ENCODE measurements at places on chromosomes 5 and 9. TPM values are rescaled to one million over a fixed set of nuclear protein-coding genes. Genes with fewer than 3 reads are reported as not detected.

- no peak for DNase-seq
- H3K27me3 ChIP-seq: no peaks in the 10 kb centered on the region
- H3K27ac ChIP-seq: no peak overlapping the region
- peaks cover under 1% of the 10 kb centered on the region for H3K4me1 ChIP-seq
- no peak overlapping the region for H3K4me3 ChIP-seq
- peaks cover 2% of the 10 kb centered on the region for H3K36me3 ChIP-seq
These were observed 54.3 kb upstream of the MEGF10 start for GRCh38 chr5:127236254-127236653.

Gene PTPRD
- total RNA-seq: not detected

- no peak overlapping the region for H3K4me3 ChIP-seq
- H3K4me1 ChIP-seq: no peaks in the 10 kb centered on the region
- DNase-seq: no peak
- peaks cover under 1% of the 10 kb centered on the region for H3K27me3 ChIP-seq
- no peak overlapping the region for H3K27ac ChIP-seq
These were observed 204.2 kb downstream of the SLC12A2 start for GRCh38 chr5:128287740-128288139.

Gene ZFP2
- total RNA-seq: 0.37 TPM

GRCh38 chr5:36790847-36791246 is 85.7 kb upstream of the NIPBL start:
- no peaks in the 10 kb centered on the region for H3K36me3 ChIP-seq
- H3K27ac ChIP-seq: no peak overlapping the region
- H3K4me1 ChIP-seq: no peaks in the 10 kb centered on the region
- DNase-seq: no peak

- no peaks in the 10 kb centered on the region for H3K36me3 ChIP-seq
- H3K27me3 ChIP-seq: no peaks in the 10 kb centered on the region
- no peak for DNase-seq
These were observed 31.6 kb upstream of the SPZ1 start for GRCh38 chr5:80288177-80288576.

- no peaks in the 10 kb centered on the region for H3K36me3 ChIP-seq
- peaks cover 1% of the 10 kb centered on the region for H3K4me1 ChIP-seq
- no peak overlapping the region for H3K27ac ChIP-seq
- no peak for DNase-seq
- peaks cover 14% of the 10 kb centered on the region for H3K27me3 ChIP-seq
These were observed 31.1 kb downstream of the RALGPS1 start for GRCh38 chr9:126945682-126946081.

Gene FREM1
- total RNA-seq: not detected

- no peaks in the 10 kb centered on the region for H3K36me3 ChIP-seq
- DNase-seq: no peak
- no peak overlapping the region for H3K27ac ChIP-seq
- H3K4me1 ChIP-seq: peaks cover 17% of the 10 kb centered on the region
These were observed 27.9 kb upstream of the CTNNA1 start for GRCh38 chr5:138725153-138725817.

Gene ACTBL2
- total RNA-seq: not detected

DNA sequence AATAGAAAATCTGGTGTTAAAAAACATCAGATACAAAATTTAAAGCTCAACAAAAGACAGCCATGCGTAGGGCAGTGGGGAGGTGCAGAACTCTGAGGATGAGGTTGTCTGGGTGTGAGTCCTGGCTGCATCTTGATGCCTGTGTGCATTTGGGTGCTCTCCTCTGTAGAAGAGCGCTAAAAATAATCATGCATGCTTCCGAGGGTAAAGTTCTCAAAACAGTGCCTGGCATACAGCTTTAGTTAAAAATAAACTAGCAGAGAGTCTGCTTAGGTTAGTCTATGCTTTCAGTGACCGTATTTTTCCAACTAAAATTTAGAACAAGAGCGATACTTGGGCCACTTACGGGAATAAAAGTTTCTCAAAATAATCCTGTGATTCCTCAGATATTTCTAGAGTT is 55.5 kb upstream of the SPATA31C2 start:
- no peaks in the 10 kb centered on the region for H3K36me3 ChIP-seq
- no peak overlapping the region for H3K4me3 ChIP-seq

DNA sequence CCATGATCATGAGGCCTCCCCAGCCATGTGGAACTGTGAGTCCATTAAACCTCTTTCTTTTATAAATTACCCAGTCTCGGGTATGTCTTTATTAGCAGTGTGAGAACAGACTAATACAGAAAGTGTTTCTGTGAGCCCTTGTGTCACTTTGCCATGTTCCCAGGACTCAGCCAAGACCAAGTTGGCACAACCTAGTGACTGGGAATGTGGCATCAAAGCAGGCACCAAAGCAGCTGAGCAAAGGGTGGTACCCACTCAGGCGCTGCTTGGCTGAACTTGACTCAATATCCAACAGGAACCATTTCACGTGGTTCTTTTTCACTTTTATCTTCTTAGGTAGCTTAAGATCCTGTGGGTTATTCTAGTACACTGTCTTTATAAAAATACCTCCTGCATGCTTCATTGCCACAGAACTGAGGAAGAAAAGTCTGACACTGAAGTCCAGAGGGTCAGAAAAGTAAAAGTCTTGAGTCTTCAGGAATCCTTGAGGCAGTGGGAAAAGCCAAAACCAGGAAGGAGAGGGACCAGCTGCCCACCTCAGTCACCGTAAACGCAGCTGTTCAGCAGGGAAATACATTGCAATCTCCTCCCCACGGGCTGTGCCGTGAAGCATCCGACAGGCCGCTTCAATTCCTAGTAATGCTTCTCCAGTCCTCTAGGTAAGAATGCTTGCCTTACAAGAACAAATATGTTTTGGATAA is 90.5 kb upstream of the RETREG1 start:
- peaks cover 6% of the 10 kb centered on the region for H3K27me3 ChIP-seq
- no peak overlapping the region for H3K4me3 ChIP-seq
- no peaks in the 10 kb centered on the region for H3K4me1 ChIP-seq
- no peak for DNase-seq
- no peak overlapping the region for H3K27ac ChIP-seq
- H3K36me3 ChIP-seq: no peaks in the 10 kb centered on the region

Gene HINT2
- total RNA-seq: 47.4 TPM

GRCh38 chr9:127869310-127870152 is 7.9 kb downstream of the AK1 start:
- peaks cover 16% of the 10 kb centered on the region for H3K4me1 ChIP-seq
- H3K4me3 ChIP-seq: no peak overlapping the region
- no peak overlapping the region for H3K27ac ChIP-seq
- H3K36me3 ChIP-seq: no peaks in the 10 kb centered on the region
- no peaks in the 10 kb centered on the region for H3K27me3 ChIP-seq

DNA sequence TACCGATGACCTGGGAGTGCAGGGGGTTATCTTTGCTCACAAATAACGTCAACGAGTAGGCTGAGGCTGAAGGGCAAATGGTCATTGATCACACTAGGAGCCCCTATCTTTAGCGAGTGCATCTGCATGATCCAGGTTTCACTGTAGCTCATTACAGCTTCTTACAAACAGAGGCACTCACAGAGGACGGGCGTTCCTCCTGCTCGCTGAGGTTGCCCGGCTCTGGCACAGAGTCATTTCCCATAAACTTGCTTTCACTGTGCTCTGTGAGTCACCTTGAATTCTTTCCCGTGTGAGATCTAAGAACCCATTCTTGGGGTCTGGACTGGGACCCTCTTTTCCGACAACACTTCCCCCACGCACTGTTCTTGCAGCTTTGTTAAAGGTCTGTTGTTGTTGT is 1.9 kb upstream of the PAEP start:
- H3K4me3 ChIP-seq: no peak overlapping the region
- H3K27ac ChIP-seq: no peak overlapping the region
- no peaks in the 10 kb centered on the region for H3K36me3 ChIP-seq
- DNase-seq: no peak
- H3K27me3 ChIP-seq: peaks cover 11% of the 10 kb centered on the region

DNA sequence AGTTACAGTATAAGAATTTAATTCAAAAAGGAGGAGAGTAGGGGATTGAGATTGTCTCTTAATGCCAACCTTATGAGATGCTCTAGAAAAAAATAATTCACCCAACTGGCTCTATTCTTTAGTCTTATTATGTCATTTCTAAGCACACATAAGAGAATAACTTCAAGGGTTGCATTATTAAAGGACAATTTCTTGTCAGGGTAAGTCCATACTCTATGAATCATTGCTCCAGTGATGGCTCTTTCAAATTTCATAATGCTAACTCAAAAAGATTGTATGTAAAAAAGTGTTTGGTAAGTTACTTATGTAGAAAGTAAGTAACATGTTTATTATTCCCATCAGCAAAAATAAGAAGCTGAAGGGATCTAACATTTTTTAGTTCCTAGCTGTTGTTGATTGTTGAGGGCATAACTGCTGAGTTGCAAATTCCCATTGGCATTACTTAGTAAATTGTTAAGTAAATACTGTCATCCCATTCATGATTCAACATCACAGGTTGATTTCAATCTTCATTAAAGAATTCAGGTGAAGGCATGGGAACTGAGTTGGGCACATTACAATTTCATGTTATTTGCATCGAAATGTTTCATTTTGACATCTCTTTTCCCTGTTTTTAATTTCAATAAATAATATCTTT is 28.6 kb downstream of the ALDH1A1 start:
- H3K27ac ChIP-seq: no peak overlapping the region
- DNase-seq: no peak
- H3K27me3 ChIP-seq: peaks cover 5% of the 10 kb centered on the region
- H3K4me1 ChIP-seq: no peaks in the 10 kb centered on the region
- H3K36me3 ChIP-seq: no peaks in the 10 kb centered on the region

DNA sequence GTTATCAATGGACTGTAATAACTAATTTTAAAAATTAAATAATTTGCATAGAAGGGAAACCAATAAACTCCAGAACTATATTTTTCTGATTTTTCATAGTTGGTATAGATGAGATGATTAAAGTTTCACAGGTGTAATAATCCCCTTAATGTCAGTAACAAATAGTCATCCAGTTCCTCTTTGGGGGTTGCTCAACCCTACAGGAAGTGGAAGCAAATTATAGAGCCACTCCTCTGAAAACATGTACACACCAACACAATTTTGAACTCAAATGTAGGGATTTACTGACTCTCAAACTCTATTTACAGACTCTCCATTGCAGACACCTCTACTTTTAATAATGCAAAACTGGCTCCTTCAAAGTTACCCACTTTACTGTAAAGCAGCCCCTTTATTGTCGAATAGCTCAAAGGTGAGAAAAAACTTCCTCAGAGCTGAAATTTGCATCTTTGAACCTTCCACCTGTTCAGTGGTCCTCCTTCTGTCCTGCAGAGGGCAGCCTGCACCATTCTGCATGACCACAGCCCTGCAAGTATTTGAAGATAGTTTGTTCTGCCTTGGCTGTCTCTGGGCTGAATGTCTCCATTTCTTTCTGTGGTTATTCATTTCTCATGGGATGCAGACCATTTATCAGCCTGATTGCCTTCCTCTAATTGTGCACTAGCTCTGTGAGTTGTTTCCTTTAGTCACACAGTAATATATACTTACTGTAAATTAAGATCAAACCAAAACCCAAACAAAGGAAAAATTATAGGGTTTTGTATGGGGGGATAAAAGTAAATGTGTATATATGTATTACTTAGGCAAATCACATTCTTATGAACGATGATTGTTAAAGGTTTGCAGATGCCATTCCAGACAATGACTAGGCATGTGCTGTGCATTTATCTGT is 383.2 kb upstream of the SGCD start:
- H3K4me3 ChIP-seq: no peak overlapping the region
- no peaks in the 10 kb centered on the region for H3K36me3 ChIP-seq
- H3K27me3 ChIP-seq: peaks cover 10% of the 10 kb centered on the region
- H3K27ac ChIP-seq: no peak overlapping the region

Gene GARIN3
- 0.82 TPM for total RNA-seq

Gene PHYHD1
- 0.21 TPM for total RNA-seq

GRCh38 chr9:121703014-121703734 is 51.7 kb downstream of the DAB2IP start:
- H3K27ac ChIP-seq: no peak overlapping the region
- H3K4me3 ChIP-seq: no peak overlapping the region
- no peak for DNase-seq

- DNase-seq: no peak
- no peak overlapping the region for H3K4me3 ChIP-seq
- H3K36me3 ChIP-seq: peaks cover 2% of the 10 kb centered on the region
- peaks cover 56% of the 10 kb centered on the region for H3K27me3 ChIP-seq
These were observed 48.9 kb downstream of the PAX5 start for GRCh38 chr9:36985061-36985768.

Gene SHROOM1
- total RNA-seq: 0.89 TPM

GRCh38 chr5:19795218-19795617 is 192.8 kb downstream of the CDH18 start:
- H3K27me3 ChIP-seq: no peaks in the 10 kb centered on the region
- H3K36me3 ChIP-seq: no peaks in the 10 kb centered on the region
- no peak overlapping the region for H3K4me3 ChIP-seq
- no peak overlapping the region for H3K27ac ChIP-seq
- no peaks in the 10 kb centered on the region for H3K4me1 ChIP-seq

Gene PCSK1
- total RNA-seq: not detected

DNA sequence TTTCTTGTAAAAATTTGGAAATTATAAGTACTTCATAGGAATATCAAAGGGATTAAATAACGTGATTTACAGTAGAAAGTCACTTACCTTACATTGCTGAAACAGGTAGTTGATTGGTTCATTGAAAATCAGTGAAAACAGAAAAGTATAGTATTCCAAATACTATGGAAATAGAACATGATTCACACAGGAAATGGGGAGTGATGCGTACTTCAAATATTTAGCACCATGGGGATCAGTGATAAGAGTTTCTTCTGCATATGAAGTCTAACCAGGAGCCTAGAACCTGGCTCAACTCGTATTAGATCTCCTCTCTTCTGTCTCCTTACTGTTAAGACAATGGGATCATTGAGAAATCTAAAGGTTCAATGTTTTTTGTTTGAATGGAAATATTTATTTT is 133.3 kb downstream of the FAM174A start:
- H3K4me1 ChIP-seq: peaks cover 6% of the 10 kb centered on the region
- DNase-seq: no peak
- H3K4me3 ChIP-seq: no peak overlapping the region
- no peaks in the 10 kb centered on the region for H3K36me3 ChIP-seq
- H3K27me3 ChIP-seq: no peaks in the 10 kb centered on the region
- no peak overlapping the region for H3K27ac ChIP-seq

Gene SCGB3A2
- not detected for total RNA-seq

- H3K4me3 ChIP-seq: no peak overlapping the region
- H3K27ac ChIP-seq: no peak overlapping the region
- H3K36me3 ChIP-seq: no peaks in the 10 kb centered on the region
- DNase-seq: no peak
These were observed 113.6 kb upstream of the TSLP start for GRCh38 chr5:110957934-110958333.

- H3K27ac ChIP-seq: no peak overlapping the region
- H3K27me3 ChIP-seq: peaks cover 2% of the 10 kb centered on the region
- H3K4me3 ChIP-seq: no peak overlapping the region
- H3K4me1 ChIP-seq: no peaks in the 10 kb centered on the region
- no peaks in the 10 kb centered on the region for H3K36me3 ChIP-seq
These were observed 590.2 kb upstream of the MEF2C start for GRCh38 chr5:89473196-89473595.

- no peak for DNase-seq
- no peak overlapping the region for H3K27ac ChIP-seq
- H3K27me3 ChIP-seq: no peaks in the 10 kb centered on the region
- no peaks in the 10 kb centered on the region for H3K4me1 ChIP-seq
- H3K4me3 ChIP-seq: no peak overlapping the region
These were observed 43.4 kb upstream of the HAPLN1 start for GRCh38 chr5:83764101-83764500.

Gene CXCL14
- not detected for total RNA-seq

Gene RGS7BP
- total RNA-seq: not detected

- H3K4me3 ChIP-seq: no peak overlapping the region
- peaks cover 64% of the 10 kb centered on the region for H3K36me3 ChIP-seq
- peak; percentile 6 for DNase-seq
- H3K27ac ChIP-seq: peak overlapping the region; percentile 30
These were observed 30.0 kb downstream of the FGD3 start for GRCh38 chr9:92977279-92977678.
